ENCODE measurements at places on chromosomes 6 and 20.

DNA sequence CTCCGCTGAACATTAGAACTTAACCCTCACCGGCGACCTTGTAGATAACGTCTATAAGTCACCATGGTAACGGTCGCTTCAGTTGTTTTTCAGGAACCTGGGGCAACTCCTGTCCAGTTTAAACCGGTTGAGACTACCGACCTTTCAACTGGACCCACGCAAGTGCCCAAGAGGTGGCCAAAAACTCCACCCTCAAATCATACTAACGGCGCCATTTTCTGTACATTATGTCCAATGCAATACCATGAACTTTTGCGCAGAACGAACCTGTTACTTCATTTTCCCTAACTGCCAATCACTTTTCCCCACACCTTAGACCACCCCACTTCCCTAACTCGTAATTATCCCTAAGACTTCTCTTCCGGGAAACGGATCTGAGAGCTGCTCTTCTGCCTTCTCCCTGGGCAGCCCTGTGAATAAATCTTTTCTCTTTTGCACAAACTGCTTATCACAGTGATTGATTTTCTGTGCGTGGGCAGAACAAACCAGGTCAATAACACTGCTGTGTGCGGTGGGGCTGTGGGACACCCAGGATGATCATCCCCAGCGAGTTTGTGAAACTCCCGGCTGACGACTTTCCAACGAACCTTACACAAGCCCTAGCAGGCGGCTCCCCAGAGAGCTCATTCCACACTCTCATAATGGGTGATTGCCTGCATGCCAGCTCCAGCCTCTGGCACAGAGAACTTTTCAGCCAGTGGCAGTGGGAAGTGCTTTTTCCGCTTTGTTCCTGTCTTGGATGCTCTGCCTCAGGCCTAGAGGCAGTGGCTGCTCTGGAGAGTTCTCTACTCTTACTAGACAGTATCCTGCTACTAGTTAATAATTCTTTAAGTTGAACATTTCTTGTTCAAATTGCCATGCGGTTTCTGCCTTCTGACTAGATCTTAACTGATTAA lies 28.6 kb downstream of the GPX5 start:
- DNase-seq, result no peak

DNA sequence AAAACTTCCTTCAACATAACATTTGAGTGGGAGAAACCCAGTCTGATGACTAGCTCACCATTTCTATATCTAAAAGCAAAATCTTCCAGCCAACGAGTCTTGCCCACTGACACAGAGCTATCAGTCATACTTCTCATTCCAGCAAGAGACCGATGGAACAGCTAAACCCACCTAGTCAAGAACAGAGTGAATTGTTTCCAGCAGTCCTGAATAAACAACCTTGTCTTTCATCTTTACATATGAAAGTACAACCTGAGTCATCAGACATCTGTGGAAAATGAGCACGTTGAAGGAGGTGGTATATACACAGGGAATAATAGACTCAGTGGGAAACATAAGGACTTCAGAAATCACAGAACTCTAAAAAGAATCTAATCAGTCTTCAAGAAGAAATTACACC lies 23.8 kb downstream of the NRSN1 start:
- DNase-seq, result no peak

- DNase-seq, result no peak
Measured at GRCh38 chr6:88842320-88842719, 121.1 kb downstream of the RNGTT start.

DNA sequence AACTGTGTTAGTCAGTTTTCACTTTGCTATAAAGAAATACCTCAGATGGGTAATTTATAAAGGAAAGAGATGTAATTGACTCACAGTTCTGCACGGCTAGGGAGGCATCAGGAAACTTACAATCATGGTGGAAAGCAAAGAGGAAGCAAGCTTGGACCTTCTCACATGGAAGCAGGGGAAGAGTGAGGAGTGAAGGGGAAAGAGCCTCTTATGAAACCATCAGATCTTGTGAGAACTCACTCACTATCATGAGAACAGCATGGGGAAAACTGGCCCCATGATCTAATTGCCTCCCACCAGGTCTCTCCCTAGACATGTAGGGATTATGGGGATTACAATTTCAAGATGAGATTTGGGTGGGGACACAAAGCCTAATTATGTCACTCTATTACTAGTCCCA lies 41.3 kb upstream of the PLAGL1 start:
- DNase-seq, result no peak

- no peak for DNase-seq
Measured at GRCh38 chr20:40524071-40524470, 165.0 kb downstream of the MAFB start.

DNA sequence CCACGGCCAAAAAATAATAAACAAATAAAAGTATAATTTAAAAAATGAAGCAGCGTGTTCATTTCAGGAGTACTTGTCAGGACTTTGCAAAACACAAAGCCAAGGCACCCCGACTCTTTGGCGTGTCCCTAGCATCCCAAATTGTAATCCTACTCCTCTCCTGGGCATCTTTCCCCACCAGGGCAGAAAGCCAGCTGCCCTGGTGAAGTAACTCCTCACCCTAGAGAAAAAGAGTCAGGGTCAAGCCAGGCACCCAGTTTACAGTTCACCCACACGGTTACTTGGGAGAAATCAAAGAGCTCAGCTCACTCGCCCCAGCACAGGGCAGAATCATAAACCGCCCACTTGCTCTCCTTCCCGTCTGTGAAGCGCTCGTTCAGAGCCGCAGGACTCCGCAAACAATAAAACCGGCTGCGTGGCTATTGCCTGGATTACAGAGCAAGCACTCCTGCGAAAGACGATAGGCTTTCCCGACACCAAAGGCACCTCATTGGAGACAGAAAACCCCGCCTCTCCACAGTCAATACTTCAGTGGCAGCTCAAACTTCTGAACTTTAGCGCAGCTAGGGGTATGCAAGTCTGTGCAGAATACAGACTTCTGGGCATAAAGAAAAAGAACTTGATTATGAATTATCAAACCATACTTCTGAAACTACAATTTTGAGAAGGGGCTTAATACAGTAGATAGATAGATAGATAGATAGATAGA lies 73.0 kb upstream of the NHSL1 start:
- peak; percentile 78 for DNase-seq

DNA sequence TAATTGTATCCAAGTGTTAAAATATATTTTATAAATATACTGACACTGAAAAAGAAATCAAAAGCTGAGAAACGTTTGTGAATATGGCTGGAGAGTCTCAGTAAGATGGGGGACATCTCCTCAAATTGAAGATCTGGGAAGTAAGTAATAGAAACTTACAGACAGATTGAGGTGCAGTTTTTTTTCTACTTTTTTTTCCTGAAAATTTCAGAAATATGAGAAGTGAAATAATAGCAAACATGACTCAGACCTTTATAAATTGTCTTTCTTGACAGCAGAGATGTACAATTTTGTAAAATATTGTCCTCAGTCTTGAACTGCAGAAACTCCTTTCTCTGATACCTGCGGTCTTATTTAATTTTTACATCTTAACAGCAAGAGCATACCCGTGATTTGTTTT lies 347.1 kb downstream of the UTRN start:
- no peak for DNase-seq

Data from DMS79 treated with DMSO at 0.1 percent for 48 hours (cell line).